ENCODE measurements at places on chromosomes 3 and 15.

- DNase-seq: no peak
Measured at GRCh38 chr3:79019137-79019923, 748.5 kb downstream of the ROBO1 start.

DNA sequence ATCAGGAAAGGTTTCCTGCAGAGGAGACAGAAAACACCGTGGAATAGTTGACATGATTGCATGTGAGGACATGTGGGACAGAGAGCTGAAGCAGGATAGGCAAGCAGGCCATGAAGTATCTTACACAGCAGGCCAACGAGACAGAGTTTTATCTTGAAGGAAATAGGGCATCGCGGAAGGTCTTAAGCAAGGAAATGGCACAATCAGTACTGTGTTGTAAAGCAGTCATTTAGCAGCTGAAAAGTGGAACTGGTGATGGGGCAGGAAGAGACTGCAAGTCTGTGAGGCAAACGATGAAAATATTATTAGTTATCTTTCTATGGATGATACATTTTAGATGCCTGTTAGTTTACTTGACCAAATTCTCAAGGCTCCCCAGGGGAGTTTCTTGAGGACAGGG lies 535.1 kb downstream of the SOX2 start:
- DNase-seq: no peak

GRCh38 chr3:195829897-195830254 lies 18.1 kb upstream of the MUC4 start:
- DNase-seq: no peak

DNA sequence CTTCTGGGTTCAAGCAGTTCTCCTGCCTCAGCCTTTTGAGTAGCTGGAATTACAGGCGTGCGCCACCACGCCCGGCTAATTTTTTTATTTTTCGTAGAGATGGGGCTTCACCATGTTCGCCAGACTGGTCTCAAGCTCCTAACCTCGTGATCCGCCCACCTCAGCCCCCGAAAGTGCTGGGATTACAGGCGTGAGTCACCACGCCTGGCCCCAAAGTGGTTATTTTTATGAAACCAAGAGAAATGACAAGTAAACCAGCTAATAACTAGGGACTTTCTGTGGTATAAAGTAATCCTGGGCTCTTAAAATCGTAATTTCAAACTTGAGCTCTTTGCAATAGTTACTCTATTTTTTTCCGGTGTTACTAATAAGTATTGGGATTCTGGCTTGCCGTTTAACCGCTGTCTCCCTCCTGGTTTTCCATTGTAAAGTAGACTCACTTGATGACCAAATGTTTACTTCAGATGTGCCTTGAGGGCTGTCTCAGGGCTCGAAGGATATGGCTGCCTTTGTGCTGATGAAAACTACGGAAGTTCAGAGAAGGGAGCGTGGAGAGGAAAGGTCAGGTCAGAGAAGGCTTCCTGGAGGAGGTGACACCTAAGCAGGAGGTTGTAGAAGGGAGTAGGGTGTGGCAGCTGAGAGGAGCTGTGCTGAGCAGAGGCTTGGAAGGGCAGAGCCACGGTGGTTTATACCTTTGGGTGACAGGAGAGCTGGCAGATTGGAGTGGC lies 4.2 kb downstream of the ZSCAN2 start:
- no peak for DNase-seq

DNA sequence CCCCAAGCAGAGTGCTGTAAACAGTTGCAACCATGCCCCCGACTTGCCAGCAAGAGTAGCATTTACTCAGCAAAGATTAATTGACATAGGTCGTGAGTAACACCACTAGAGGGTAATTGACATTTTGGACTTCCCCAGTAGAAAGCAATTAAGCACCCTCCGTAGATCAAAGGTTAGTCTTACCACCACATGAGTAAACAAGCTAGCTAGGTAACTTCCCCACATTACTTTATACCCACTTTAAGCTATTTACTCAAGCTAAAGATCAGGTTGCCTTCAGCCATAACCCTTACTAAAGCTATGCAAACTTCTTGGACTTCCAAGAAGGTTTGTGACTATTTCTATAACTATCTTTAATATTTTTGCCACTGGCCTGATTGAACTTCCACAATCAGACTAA lies 1072.7 kb downstream of the OTOL1 start:
- DNase-seq: no peak

GRCh38 chr3:13465236-13465873 lies 14.8 kb upstream of the HDAC11 start:
- DNase-seq: no peak

GRCh38 chr3:39098473-39099000 lies 8.9 kb downstream of the GORASP1 start:
- no peak for DNase-seq

GRCh38 chr3:105503191-105503593 lies 136.5 kb downstream of the ALCAM start:
- no peak for DNase-seq

- no peak for DNase-seq
Measured at GRCh38 chr3:46736006-46736872, 18.6 kb upstream of the PRSS50 start.

DNA sequence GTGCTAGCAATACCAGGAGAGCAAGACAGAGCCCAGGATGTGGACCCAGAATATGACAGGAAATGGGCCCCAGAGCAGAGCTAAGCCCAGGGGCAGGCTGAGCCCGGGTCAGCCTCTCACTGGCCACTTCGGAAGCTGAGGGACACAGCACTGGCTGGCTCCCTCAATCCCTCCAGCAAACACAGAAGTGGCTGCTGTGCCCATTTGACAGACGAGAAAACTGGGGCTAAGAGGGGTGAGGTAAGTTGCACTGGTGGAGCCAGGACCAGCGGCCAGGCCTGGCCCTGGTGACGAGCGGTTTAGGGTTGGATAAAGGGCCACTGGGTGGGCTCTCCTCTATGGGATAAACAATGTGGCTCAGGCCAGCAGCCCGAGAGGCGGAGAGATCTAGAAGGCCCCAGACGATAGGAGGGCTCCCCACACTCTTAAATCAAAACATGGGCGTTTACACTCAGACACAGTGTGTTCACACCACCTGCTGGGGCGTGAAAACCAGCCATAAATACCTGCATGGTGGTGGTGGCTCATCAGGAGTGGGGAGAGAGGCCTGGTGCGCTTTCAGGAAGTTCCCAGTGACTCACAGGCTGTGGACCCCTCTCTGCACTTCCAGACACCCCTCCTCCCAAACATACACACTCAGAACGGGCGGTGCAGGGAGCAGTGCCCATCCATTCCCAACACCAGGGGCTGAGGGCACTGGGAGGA lies 12.0 kb upstream of the LINGO1 start:
- no peak for DNase-seq

GRCh38 chr3:64552160-64552559 lies 135.6 kb downstream of the ADAMTS9 start:
- no peak for DNase-seq

DNA sequence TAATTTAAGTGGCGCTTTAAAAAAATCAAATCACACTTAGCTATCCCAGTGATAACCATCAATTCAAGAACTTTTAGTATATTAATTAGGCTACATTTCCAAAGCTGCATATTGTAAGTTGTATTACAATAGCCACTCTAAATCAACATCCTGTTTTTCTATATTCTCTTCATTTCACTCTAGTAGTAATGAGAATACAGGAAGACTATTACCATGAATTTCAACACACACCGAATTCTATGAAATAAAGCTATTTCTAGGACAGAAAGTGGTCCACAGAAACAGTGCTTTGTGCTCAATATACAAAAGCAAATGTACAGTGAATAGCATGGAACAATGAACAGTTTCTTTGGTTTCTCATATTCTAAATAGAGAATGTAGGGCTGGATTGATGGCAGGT lies 24.6 kb downstream of the TRAT1 start:
- no peak for DNase-seq

GRCh38 chr3:47614788-47615187 lies 36.1 kb upstream of the CSPG5 start:
- no peak for DNase-seq

DNA sequence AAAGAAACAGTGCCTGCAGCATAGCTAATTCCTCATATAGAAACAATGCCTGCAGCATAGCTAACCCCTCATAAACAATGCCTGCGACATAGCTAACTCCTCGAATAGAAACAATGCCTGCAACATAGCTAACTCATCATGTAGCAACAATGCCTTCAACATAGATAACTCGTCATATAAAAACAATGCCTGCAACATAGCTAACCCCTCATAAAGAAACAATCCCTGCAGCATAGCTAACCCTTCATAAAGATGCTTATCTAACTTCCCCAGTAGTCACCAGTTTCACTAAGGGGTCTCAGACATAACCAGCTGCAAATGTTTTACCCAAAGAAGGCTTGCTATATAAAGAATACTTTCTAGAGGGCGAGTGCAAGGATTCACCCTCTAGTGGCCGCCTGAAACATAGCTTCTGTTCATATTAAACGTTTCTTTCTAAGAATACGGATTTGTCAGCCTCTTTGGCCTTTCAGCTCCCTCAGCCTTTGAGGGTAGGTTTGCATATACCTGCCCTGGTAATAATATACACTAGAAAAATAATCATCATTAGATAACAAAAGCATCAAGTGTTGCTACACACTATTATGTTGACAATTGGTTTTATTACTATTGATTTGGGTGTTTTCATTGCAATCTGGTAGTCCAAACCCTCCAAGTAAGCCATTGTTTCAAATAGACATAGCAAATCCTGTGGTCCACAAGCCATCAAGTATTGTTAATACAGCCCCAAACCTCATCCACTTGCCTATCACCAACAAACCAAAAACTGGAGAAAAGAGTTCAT lies 44.4 kb upstream of the FAN1 start:
- DNase-seq: peak; percentile 5
